ENCODE measurements at places on chromosomes 5 and 9. TPM values are rescaled to one million over a fixed set of nuclear protein-coding genes. Genes with fewer than 3 reads are reported as not detected.

Gene KLF4
- 2.2 TPM for total RNA-seq

Gene SH3GL2
- 81.1 TPM for total RNA-seq

Gene FAM78A
- total RNA-seq, result 1.9 TPM

Gene PCDHB5
- total RNA-seq, result 16.3 TPM

Gene PCDHA6
- total RNA-seq, result 46.3 TPM

Gene SPINK6
- total RNA-seq, result not detected
